ENCODE measurements at places on chromosomes 5 and 9. TPM values are rescaled to one million over a fixed set of nuclear protein-coding genes. Genes with fewer than 3 reads are reported as not detected.

The FBP2 gene
- polyA plus RNA-seq, result not detected

- H3K4me3 ChIP-seq, result peak overlapping the region; percentile 24
- H3K27me3 ChIP-seq, result peaks cover 12% of the 10 kb centered on the region
- no peak for DNase-seq
- H3K4me1 ChIP-seq, result peaks cover 14% of the 10 kb centered on the region
- H3K27ac ChIP-seq, result no peak overlapping the region
These were observed 51.5 kb upstream of the NKD2 start for GRCh38 chr5:956941-957747.

DNA sequence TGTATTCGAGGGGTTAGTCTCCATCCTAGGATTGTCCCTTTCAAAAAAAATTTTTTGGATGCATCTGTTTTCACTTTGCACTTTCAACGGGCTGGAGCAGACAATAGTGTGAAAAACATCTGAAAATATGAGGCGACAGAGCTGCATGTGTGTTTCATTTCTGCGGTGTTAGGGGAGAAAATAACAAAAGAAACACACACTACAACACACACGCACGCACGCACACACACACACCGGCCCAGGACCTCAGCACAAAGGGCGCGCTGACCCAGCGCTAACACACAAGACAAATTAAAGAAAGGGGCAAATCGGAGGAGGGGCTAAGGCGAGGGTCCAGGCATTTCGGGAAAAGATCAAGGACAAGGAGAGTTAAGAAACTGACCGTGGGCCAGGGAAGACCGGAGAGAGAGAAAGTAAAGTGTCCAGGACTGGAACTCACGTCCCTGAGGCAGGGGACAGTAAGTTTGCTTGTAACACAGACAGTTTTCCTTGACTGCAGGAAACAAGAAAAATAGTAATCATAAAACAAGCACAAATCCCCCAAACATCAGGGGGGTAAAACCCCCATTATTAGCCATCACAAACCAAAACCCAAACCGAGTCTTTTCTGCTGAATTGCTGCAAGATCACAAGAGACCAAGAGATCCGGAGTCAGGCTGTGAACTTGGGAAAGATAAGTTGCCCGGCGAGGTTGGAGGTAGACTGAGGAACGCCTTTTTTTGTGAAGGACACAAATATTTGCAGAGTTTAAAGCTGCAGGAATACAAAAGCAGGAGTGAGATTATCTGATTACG lies 302.1 kb downstream of the PARP8 start:
- peaks cover 71% of the 10 kb centered on the region for H3K27me3 ChIP-seq
- H3K27ac ChIP-seq, result no peak overlapping the region
- H3K36me3 ChIP-seq, result peaks cover 13% of the 10 kb centered on the region
- H3K4me1 ChIP-seq, result peaks cover 55% of the 10 kb centered on the region

The PRUNE2 gene
- polyA plus RNA-seq, result not detected

- H3K36me3 ChIP-seq, result peaks cover 9% of the 10 kb centered on the region
- no peak overlapping the region for H3K4me3 ChIP-seq
These were observed 62.8 kb downstream of the INSYN2B start for GRCh38 chr5:169917500-169917899.

DNA sequence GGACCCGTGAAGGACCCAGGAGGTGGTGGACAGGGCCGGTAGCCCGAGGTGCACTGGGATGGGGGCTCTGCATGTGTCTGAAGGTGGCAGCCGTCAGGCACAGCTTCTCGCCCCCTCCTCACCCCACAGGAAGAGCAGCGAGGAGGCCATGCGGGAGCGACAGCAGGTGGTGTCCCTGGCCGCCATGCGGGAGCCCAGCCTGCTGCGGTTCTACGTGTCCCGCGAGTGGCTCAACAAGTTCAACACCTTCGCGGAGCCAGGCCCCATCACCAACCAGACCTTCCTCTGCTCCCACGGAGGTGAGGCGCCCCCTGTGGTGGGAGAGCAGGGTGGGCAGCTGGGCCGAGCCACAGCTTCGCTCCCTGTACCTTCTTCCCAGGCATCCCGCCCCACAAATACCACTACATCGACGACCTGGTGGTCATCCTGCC lies 39.9 kb downstream of the USP20 start:
- H3K27me3 ChIP-seq, result no peaks in the 10 kb centered on the region
- no peak overlapping the region for H3K27ac ChIP-seq
- no peak for DNase-seq

All from naive thymus-derived CD8-positive, alpha-beta T cell (primary cell).